ENCODE measurements at places on chromosomes 5 and 9.

DNA sequence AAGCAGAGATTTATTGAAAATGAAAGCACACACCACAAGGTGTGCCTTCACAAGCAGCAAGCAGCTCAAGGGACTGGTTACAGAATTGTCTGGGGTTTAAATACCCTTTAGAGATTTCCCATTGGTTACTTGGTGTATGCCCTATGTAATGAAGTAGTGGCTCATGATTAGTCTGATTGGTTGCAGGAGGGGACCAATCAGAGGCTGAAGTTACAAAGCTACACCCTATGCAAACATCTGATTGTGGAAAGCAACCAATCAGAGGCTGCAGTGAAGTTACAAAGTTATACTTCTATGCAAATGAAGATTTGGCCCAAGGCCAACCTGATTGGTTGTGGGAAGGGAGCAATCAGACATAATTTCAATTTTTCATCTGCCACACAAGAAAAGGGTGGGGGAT is 119.9 kb downstream of the C9orf152 start:
- no peak for DNase-seq

GRCh38 chr9:82106536-82106935 is 118.0 kb downstream of the SPATA31D1 start:
- no peak for DNase-seq

- peak; percentile 45 for DNase-seq
Measured at GRCh38 chr5:141330299-141331080, at the start of gene PCDHGA1. Gene PCDHGA1, plus strand, starts transcription at chr5:141330514.

GRCh38 chr5:55344392-55344992 is 36.7 kb downstream of the MTREX start:
- peak; percentile 41 for DNase-seq

GRCh38 chr5:72709341-72709740 is 107.1 kb upstream of the TNPO1 start:
- no peak for DNase-seq

- no peak for DNase-seq
Measured at GRCh38 chr5:84385705-84386104, 1.0 kb upstream of the EDIL3 start.

GRCh38 chr9:35605351-35606137 is 482 bp downstream of the TESK1 start:
- no peak for DNase-seq

DNA sequence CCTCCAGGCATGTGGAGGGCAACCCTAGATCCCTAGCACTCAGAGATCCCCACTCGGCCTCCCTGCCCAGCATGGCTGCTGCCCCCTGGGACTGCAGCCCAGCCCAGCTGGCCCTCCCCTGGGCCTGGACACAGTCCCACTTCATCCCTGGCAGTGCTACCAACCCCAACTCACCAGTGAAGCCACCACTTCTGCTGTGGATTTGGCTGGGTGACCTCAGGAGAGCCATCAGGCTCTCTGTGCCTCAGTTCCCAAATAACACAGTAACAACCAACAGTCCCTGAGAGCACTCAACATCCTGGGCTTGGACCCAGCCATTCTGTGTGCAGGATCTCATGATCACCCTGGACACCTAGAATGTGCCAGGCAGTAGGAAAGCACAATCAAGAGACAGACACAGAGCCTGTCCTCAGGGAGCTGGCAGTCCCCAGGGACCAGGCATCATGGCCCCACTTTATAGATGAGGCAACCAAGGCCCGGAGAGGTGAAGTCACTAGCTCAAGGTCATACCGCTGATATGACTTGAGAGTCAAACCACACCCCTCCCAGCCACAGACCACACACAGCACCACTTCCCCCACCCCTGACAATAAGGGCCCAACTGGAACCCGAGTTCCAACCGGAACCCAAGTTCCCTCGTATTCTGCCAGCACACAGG is 4.7 kb upstream of the PSMB7 start:
- no peak for DNase-seq

- no peak for DNase-seq
Measured at GRCh38 chr5:130995254-130995515, 169.9 kb downstream of the HINT1 start.

- no peak for DNase-seq
Measured at GRCh38 chr5:53453898-53454718, 26.3 kb upstream of the FST start.

GRCh38 chr5:172229904-172230303 is 35.9 kb downstream of the EFCAB9 start:
- no peak for DNase-seq

GRCh38 chr9:111250875-111251842 is 78.9 kb downstream of the OR2K2 start:
- DNase-seq: no peak

DNA sequence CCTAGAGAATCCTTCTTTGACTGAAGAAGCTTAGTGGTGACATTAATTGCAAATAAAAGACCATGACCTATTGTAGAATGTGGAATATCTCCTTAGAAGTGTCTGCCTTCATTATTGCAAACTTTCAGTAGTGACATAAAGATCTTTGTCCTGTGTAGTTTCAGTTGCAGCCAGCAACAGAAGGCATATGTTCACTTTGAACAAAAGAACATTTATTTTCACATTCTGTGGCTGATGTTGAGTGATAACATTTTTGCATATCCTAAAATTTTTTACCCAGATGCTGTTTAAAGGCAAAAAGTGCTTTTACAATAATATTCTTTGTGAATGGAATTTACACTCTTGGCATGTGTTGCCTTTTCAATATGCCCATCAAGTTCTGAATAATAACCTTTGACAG is 165.9 kb downstream of the TMC1 start:
- DNase-seq: no peak

DNA sequence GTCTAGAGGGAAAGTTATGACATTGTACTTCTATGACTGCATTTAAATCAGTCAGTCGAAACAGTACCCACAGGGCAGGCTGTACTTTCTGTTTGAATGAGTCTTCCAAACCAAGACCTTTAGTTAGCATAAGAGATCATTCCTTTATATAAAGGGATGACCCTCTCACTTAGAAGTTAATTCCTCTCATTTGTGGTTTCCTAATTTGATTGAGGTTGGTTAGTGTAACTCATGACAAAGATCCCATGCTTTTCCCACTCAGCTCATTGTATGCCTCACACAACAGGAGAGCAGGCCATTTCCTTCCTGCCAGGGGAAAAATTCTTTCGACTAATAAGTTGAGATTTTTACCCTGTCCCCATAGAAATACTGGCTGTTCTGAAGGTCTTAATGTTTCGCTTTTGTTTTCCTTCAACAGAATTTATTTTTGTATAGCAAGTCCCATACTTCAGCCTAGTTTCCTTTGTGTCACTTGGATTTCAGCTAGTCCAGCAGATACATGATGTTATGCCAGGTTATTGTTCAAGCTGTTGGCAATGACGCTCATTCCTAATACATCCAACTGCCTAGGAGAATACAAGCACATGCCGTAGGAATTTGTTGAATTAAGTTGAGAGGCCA is 500.7 kb downstream of the SPATA31D1 start:
- peak; percentile 82 for DNase-seq

DNA sequence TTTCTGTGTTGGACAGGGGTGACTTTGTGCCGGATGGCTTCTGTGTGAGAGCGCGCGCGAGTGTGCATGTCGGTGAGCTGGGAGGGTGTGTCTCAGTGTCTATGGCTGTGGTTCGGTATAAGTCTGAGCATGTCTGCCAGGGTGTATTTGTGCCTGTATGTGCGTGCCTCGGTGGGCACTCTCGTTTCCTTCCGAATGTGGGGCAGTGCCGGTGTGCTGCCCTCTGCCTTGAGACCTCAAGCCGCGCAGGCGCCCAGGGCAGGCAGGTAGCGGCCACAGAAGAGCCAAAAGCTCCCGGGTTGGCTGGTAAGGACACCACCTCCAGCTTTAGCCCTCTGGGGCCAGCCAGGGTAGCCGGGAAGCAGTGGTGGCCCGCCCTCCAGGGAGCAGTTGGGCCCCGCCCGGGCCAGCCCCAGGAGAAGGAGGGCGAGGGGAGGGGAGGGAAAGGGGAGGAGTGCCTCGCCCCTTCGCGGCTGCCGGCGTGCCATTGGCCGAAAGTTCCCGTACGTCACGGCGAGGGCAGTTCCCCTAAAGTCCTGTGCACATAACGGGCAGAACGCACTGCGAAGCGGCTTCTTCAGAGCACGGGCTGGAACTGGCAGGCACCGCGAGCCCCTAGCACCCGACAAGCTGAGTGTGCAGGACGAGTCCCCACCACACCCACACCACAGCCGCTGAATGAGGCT is at the start of gene ADRB2:
Gene ADRB2 (plus strand): TSS at position 559 of the 686 bp plus-strand sequence. CDS start 221 bp downstream, outside the sequence.
- no peak for DNase-seq

DNA sequence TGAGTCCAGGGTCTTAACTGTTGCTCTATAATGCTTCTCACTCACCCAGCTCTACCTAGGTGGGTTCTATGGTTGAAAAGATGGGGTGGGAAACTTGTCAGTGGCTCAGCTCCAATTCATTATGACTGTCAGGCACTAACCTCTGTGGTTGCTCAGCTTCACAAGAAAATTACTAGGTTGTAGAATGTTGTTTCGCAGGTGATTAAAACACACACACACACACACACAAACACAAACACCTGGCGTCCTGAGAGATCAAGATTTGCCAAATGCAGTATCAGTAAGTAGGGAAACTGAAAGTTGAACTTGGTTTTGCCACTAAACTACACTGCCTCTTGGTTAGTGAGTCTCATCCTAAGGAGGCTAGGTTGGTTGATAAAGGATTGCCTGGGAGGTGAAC is 2.8 kb downstream of the MCCC2 start:
- no peak for DNase-seq

GRCh38 chr9:92747459-92748232 is 17.0 kb downstream of the BICD2 start:
- peak; percentile 39 for DNase-seq

- DNase-seq: peak; percentile 63
Measured at GRCh38 chr5:87116825-87117512, 150.7 kb upstream of the RASA1 start.

GRCh38 chr9:133981958-133982681 is 10.0 kb downstream of the VAV2 start:
- no peak for DNase-seq

DNA sequence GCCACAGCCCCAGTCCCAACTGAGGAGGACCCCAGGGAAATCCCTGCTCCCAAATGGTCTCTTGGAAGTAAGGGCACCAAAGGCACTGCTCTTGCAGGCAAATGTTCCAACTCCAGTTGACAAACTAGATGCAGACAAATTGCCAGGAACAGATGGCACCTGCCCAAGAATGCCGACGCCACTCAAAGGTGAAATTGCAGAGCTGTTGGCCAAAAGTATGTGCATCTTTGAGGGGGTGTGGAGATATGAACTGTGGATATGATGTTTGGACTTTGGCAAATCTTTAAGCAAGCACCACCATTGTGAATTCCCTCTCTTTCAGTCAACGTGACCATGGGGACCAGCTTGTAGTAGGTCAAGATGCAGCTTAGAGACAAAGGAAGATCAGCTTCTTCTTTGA is 12.0 kb upstream of the CPLX2 start:
- no peak for DNase-seq

Measured in HT1080 (cell line).